ENCODE measurements at places on chromosomes 5 and 9. TPM values are rescaled to one million over a fixed set of nuclear protein-coding genes. Genes with fewer than 3 reads are reported as not detected.

The CTSV gene
- total RNA-seq = 16.3 TPM

The OTP gene
- 0.08 TPM for total RNA-seq

The KCNMB1 gene
- not detected for total RNA-seq

The FOXD4L5 gene
- total RNA-seq = 0.05 TPM

The NOL8 gene
- 29.4 TPM for total RNA-seq

The ADCY2 gene
- total RNA-seq = not detected

The PCDHGB3 gene
- 0.21 TPM for total RNA-seq

The FAM200C gene
- total RNA-seq = 1.2 TPM

The BAAT gene
- 0.56 TPM for total RNA-seq

The PCDHB2 gene
- 3.4 TPM for total RNA-seq

The PDZD2 gene
- 0.65 TPM for total RNA-seq

The RNF180 gene
- 0.42 TPM for total RNA-seq

The SPAAR gene
- 0.20 TPM for total RNA-seq

The IFNA21 gene
- total RNA-seq = not detected

The SLC1A1 gene
- 1.1 TPM for total RNA-seq

The ARSI gene
- 31.8 TPM for total RNA-seq

The SOWAHA gene
- 0.18 TPM for total RNA-seq

The LCP2 gene
- total RNA-seq = not detected

The TRIM36 gene
- 2.0 TPM for total RNA-seq

The ARL14EPL gene
- total RNA-seq = 0.10 TPM

The SPACA9 gene
- total RNA-seq = 5.8 TPM

The CLINT1 gene
- 80.0 TPM for total RNA-seq

The LAMC3 gene
- total RNA-seq = 2.1 TPM

The IFNK gene
- total RNA-seq = not detected

The PHF24 gene
- total RNA-seq = 0.19 TPM

The NR4A3 gene
- 1.6 TPM for total RNA-seq

The FSTL4 gene
- 6.0 TPM for total RNA-seq

The HRH2 gene
- total RNA-seq = 0.49 TPM

The DIRAS2 gene
- total RNA-seq = 0.02 TPM

All from A549 treated with dexamethasone at 1 μM for 4 hours (cell line).